ENCODE measurements at places on chromosomes 16 and 17. TPM values are rescaled to one million over a fixed set of nuclear protein-coding genes. Genes with fewer than 3 reads are reported as not detected.

The MYO15A gene
- 0.32 TPM for total RNA-seq

The DCXR gene
- total RNA-seq: 42.3 TPM

The TMEM94 gene
- total RNA-seq: 52.4 TPM

The LPO gene
- not detected for total RNA-seq

The HCRT gene
- total RNA-seq: not detected

The PRSS36 gene
- total RNA-seq: 0.19 TPM

The DNASE1 gene
- total RNA-seq: 16.2 TPM

The NXN gene
- total RNA-seq: 106 TPM

The EVI2A gene
- total RNA-seq: 1.1 TPM

The OTOP3 gene
- total RNA-seq: not detected

The MYBBP1A gene
- 70.0 TPM for total RNA-seq

The ABCA10 gene
- 0.75 TPM for total RNA-seq

The ZSCAN10 gene
- 0.22 TPM for total RNA-seq

The PRR35 gene
- total RNA-seq: 0.09 TPM

The TP53TG3 gene
- not detected for total RNA-seq

DNA sequence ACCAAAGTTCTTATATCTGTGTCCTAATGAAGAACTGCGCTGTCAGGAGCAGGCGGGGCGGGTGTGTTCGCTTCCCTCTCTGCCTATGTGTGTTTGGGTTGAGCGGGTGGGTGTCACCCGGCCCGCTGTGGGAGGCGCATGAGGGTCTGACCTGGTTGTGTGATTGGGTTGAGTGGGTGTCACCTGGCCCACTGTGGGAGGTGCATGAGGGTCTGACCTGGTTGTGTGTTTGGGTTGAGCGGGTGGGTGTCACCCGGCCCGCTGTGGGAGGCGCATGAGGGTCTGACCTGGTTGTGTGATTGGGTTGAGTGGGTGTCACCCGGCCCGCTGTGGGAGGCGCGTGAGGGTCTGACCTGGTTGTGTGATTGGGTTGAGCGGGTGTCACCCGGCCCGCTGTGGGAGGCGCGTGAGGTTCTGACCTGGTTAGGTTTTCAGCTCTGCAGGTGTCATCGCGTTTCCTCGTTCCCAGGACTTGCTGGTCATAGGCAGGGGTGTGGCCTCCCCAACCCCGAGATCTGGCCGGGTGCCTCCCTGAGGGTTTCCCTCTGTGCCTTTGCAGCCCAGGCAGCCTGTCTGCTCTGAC is 69.6 kb upstream of the ZNF750 start:
- DNase-seq: no peak

DNA sequence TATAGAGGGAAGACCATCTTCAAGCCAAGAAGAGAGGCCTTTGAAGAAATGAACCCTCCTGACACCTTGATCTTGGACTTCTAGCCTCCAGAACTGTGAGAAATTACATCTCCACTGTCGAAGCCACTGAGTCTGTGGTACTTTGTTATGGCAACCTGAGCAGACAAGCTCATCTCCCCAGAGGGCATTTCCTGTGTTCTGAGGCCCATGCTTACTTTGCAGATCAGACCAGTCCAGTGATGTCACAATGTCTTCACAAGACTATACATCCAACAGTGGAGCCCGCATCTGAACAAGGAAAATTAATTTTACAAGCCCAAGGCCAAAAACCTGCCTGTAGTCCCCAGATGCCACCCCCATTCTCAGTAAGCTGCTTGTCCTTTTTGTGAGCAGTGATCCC is 14.8 kb upstream of the C17orf113 start:
- no peak for DNase-seq

- peak; percentile 56 for DNase-seq
Observed at GRCh38 chr16:19809121-19809635, 75.5 kb downstream of the GPRC5B start.

- DNase-seq: no peak
Observed at GRCh38 chr16:12079412-12079965, 103.0 kb downstream of the SNX29 start.

DNA sequence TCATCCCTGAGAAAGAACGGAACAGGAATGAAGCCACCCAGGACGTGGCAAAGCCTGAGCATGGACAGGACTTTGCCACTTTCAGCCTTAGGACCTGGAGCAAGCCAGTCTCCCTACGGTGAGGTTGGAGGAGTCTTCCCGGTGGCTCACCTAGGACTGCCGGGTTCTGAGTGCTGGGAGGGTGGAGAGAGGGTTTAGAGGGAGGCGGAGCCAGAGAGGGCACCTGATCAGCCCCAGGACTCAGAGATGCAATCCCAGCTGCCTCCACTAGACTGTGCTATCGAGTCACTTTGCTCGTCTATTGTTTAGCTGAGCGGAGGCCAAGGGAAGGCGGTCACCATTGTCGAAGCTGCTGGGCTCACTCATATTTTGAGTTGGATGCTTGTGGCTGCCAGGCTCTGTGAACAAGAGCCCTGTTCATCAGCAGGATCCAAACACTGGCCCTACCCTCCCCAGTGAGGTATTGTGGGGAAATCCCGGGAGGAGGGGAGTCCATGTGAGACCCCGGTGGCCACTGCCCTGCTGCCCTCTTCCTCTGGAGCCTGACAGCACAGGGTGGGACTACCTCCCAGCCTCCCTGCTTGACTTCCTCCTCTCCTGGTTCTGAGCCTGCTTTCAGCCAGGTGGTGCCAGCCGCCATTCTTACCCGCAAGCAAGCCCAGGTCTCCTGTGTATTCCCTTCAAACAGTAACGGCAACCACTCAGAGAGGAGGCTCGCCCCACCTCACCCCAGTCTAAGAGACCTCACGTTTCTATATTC is 7.0 kb downstream of the KRT14 start:
- DNase-seq: peak; percentile 39

GRCh38 chr17:40018211-40019121 is 3.2 kb downstream of the CSF3 start:
- no peak for DNase-seq

DNA sequence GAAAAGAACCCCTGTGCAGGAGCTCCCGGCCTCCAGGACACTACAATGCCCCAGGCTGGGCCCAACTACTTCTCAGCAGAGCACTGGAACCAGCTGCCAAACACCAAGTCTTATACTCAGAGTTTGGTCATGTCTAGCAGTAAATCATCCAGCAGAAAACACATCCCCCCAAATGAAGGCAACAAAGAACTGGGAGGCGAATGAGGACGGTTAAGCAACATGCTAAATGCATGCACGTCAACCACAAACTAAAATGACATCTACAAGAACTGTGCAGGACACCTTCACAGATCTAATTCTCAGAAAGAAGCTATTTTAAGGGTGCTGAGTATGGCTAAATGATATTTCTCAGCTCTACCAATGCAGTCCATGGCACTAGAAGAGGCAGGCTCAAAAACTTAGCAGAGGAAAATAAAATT is 7.6 kb upstream of the IRX5 start:
- DNase-seq: no peak

- DNase-seq: no peak
Observed at GRCh38 chr16:85587762-85588556, 25.2 kb upstream of the GSE1 start.

- no peak for DNase-seq
Observed at GRCh38 chr16:50555952-50556673, 7.9 kb downstream of the NKD1 start.

DNA sequence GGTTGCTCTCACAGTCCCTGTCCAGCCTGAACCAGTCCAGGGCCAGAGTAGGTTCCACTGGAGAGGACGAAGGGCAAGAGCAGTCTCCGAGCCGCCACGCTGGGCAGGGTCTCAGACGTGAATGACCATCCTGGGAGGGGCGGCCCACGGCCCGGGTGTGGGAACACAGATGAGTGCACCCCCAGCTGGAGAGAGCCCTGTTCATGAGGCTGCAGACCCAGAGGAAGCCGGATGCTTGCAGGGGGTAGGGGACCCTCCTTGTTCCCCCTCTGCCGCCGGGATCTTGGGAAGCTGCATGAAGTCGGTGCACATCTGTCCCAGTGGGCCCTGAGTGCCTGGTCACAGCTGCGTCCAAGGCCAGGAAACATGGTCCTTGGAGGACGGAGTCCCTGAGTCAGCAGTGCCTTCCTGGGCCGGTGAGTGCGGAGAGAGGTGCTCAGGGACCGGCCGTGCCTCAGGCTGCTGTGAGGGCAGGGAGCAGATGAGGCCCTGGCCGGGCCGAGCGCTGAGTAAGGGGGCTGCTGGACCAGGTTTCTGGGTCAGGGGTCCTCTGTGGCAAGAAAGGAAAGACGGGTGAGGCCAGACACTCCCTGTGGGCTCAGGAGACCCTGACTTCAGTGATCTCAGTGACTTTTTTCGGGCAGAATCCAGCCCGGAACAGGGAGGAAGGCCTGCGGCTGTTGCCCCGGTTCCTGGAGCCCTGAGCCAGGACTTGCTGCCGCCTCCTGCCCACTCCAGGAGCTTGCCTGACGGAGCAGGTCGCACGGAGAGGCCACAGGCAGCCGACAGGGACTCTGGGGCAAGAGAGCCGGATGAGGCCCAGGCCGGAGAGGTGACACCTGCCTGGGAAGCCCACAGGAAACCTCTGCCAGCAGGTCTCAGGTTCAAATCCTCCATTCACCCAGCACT is 45.8 kb downstream of the ACTG1 start:
- DNase-seq: no peak

GRCh38 chr16:22692916-22693637 is 120.9 kb upstream of the HS3ST2 start:
- DNase-seq: no peak

- no peak for DNase-seq
Observed at GRCh38 chr17:45677770-45678169, 106.3 kb upstream of the CRHR1 start.

- no peak for DNase-seq
Observed at GRCh38 chr17:75242461-75243042, 18.9 kb downstream of the GGA3 start.

GRCh38 chr17:57861000-57861789 is 11.4 kb upstream of the MRPS23 start:
- DNase-seq: no peak

DNA sequence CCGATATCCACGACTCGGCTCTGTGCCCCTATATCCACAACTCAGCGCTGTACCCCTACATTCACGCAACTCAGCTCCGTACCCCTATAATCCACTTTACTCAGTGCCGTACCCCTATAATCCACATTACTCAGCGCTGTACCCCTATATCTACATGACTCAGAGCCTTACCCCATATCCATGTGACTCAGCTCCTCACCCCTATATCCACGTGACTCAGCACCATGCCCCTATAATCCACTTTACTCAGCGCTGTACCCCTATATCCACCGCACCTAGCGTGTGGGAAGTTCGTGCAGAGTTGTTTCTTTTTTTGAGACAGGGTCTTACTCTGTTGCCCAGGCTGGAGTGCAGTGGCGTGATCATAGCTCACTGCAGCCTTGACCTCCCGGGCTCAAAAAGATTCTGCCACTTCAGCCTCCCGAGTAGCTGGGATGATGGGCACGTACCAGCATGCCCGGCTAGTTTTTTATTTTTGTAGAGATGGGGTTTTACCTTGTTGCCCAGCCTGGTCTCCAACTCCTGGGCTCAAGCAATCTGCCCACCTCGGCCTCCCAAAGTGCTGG is 17.4 kb downstream of the CYB5D2 start:
- no peak for DNase-seq

DNA sequence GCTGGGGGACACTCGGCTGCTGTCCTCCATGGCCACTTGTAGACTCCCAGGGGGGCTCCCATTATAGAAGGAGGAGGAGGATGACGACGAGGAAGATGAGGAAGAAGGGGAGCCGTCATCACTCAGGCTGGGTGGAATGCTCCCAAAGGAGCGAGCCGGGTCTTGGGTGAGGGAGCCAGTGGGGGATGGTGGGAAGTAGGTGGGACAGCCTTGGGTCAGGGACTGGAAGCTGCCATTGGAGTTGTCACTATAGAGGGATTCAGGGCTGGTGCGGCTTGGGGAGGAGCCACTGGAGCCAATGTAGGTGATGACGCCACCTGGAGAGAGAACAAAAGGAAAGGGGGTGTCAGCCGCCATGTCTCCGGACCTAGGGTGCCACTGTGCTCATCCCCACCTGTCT is 3.3 kb downstream of the NR1D1 start:
- no peak for DNase-seq

GRCh38 chr16:78994135-78994745 is 606.3 kb downstream of the MAF start:
- no peak for DNase-seq

- DNase-seq: peak; percentile 78
Observed at GRCh38 chr16:84839054-84839453, 19.3 kb downstream of the CRISPLD2 start.

DNA sequence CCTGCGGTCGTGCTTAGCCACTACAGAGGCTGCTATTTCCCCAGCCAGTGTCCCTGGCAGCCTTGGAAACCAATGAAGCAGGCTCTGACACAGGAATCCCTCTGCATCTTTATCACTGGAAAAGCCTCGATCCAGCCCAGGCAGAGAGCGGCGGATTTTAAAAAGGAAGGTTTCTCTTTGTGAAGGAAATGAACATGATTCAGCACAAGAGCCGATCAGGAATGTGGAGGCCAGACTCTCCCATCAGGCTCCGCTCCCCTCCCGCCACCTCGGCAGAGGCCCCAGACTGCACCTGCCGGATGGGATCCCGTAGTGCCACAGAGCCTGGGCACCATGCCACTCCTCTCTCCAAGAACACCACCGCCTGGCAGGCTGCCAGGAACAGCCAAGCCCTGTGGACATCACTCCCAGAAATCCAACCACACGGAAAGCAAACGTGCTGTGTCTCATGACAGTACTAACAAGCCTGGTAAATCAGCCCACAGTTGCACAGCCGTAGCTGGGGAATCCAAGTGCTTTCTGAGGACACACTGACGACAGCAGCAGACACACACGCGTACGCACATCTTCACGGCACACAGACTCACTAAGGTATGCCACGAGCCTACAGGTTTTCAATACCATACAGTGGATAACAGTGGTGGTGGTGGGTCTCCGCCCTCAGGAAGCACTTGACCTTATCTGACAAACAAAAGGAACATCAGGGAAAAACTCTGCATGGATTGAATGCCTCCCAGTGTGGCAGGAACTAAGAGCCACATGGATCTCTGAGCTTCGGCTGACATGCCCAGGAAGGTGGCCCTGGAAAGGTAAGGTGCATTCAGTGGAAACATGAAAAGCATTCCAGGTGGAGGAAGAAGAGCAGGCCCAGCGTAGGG is 5.4 kb downstream of the LRRC75A start:
- DNase-seq: peak; percentile 67

DNA sequence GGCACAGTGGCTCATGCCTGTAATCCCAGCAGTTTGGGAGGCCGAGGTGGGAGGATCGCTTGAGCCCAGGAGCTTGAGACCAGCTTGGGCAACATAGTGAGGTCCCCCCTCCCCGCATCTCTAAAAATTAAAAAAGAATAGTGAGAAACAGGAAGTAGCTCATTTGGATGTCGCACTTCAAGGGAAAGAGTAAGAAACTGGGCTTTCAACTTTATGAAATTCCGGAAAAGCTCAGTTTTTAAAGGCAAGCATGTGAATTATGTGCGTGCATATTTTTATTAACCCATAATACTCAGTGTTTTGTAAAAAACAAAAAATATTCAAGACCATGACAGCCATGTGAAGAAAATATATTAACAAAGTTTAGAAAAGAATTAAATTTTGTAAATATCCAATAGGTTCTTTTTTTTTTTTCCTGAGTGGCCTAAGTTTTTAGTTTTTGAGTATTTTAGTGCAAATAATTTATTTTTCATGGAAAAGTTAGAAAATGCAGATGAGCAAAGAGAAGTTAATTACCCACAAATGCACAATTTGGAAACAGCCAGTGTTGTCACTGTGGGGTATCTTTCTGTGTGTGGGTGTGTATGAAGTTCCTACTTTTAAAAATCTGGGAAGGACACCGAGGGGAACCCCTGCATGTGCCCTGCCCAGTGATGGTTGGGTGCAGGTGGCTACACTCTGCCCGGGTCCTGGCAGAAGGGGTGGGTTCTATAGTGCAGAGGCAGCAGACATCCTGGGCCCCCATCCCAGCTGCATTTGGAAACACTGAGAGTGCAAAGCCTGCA is 40.0 kb downstream of the CIBAR2 start:
- DNase-seq: no peak

All from astrocyte (in vitro differentiated cells and primary cell).